ENCODE measurements at places on chromosomes 7 and 10.

DNA sequence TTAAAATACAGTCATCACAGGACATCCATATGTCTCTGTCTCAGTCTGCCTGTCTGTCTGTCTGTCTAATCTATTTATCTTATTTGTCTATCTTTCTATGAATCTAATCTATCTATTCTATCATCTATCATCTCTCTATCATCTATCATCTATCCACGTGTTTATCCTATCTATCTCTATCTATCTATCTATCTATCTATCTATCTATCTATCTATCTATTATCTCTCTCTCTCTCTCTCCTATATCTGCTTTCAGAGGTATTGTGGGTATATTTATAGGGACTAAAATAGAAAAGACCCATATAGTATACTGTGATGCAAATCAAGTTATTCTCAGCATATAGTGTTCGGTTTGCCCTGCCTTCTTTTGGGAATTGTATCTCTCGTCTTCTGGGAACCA is 167.5 kb downstream of the VPS50 start:
- no peak for DNase-seq

GRCh38 chr7:140360697-140361229 is 37.6 kb downstream of the SLC37A3 start:
- no peak for DNase-seq

DNA sequence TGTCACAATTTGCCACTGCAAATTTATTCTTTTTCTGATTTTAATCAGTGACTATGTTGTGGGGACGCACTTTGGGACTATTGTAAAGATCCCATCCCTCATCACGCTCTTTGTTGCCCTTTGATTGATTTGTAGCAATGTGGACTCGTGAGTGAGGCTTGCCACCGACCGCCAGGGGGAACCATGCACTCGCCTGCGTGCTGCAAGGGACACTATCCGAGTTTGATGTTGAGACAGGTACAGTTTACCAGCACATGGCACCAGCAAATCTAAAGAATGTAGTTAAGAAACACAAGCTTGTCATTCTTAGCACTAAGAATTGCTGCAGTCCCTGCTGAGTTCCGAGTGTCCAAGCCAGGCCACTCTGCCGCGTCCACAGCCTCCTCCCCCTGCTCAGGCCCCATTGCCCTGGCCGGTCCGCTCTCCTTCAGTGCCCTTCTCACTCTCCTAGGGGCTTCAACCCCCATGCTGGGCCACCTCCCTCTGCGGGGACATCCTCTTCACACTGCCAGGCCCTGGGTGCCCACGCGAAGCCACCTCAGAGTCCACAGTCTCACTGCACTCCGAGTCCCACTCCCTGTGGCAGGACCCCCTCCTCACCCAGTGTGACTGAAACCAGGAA is 2.0 kb upstream of the SFTPA2 start:
- DNase-seq, result no peak

DNA sequence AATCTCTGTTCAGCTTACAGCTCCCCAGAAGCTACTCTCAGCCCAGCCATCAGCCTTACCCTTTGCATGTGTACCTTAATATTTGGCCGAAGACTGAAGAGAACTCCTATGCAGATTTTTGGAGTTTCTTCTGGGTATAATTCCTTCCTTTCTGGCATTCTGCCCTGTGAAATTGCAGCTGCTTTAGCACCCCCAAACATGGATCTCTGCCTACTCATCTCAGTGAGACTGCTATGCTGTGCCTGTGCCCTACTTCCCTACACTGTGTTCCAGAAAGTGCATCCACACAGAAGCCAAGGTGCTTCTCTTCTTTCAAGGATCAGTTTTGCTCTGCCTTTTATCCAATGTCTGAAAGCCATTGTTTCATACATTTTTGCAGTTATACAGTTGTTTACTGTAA is 81.6 kb downstream of the NPY start:
- DNase-seq, result no peak

DNA sequence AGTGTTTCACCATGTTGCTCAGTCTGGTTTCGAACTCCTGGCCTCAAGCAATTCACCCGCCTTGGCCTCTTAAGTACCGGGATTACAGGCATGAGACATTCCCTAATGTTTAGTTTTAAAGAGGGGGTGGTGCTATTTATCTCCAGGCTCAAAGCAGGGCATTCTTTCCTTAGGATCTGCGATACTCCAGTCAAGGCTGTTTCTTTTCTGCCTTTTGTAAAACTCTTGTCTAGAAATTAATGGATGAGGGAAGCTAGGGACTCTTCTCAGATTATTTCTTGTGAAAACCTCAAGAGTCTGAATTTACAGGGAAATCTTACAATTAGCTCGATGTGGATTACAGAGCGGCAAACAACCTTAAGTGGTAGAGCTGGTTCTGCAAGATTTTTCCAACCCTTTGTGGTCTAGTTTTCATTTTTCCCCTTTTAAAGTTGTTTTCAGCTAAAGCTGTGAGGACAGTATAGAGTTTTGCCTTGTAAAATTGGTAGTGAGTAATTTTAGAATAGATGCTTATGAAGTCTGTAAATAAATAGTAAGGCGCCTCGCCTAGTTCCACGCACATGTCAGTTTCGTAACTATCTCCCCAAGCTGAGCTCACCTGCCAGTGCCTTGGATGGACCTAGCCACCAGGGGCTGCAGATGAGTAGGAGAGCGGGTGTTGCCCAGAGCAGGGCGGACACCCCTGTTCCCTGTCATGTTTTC is 53.1 kb downstream of the CUX1 start:
- no peak for DNase-seq

- no peak for DNase-seq
Measured at GRCh38 chr7:46838463-46838862, 743.4 kb downstream of the TNS3 start.

- peak; percentile 39 for DNase-seq
Measured at GRCh38 chr10:110746254-110746826, 102.2 kb downstream of the RBM20 start.

GRCh38 chr7:133196856-133197612 is 55.8 kb upstream of the EXOC4 start:
- no peak for DNase-seq
